Activated CD4-positive, alpha-beta memory T cell treated with anti-CD3 and anti-CD28 coated beads for 36 hours (primary cell): ENCODE measurements at places on chromosomes 1 and 21.

GRCh38 chr1:12136916-12137610, 29.7 kb upstream of the TNFRSF1B start:
- DNase-seq, result no peak

DNA sequence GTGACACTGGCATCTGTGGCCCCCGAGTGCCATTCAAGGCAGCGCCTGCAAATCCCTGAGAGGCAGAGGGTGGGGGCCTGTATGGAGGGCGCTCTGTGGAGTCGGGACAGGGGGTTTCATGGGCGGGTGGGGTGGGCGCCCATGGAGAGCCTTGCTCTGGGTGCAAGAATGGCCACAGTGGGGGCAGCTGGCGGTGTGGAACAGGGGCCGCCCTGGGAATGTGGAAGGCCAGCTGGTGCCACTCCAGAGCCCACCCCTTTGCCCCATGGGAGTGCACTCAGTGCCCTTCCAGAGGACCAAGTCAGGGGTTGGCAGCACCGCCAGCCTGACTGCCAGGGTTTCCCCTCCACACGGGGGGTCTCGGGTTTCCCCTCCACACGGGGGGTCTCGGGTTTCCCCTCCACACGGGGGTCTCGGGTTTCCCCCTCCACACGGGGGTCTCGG, 55.0 kb upstream of the TRAPPC10 start:
- DNase-seq, result no peak

- DNase-seq, result no peak
These were observed 56.6 kb downstream of the ADSS2 start for GRCh38 chr1:244394826-244395765.

GRCh38 chr1:9990944-9991343, 6.1 kb upstream of the RBP7 start:
- no peak for DNase-seq

GRCh38 chr1:152646656-152647055, 16.5 kb upstream of the LCE2D start:
- no peak for DNase-seq

- peak; percentile 25 for DNase-seq
These were observed 291.2 kb upstream of the RUNX1 start for GRCh38 chr21:35340273-35340672.

GRCh38 chr1:7810395-7810794, 26.3 kb downstream of the PER3 start:
- DNase-seq, result peak; percentile 63

- no peak for DNase-seq
These were observed 66.1 kb downstream of the PLXNA2 start for GRCh38 chr1:208178091-208178529.

DNA sequence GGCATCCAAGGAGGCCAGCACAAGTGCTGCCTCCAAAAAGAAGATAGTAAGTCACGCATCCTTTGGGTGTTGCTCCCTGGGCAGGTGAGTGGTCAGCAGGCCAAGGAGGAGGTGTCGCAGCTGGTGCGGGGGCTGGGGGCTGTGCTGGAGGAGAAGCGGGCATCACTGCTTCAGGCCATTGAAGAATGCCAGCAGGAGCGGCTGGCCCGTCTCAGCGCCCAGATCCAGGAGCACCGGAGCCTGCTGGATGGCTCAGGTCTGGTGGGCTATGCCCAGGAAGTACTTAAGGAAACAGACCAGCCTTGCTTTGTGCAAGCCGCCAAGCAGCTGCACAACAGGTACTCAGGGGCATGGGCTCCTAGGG, 4.3 kb downstream of the TRIM46 start:
- DNase-seq, result no peak

DNA sequence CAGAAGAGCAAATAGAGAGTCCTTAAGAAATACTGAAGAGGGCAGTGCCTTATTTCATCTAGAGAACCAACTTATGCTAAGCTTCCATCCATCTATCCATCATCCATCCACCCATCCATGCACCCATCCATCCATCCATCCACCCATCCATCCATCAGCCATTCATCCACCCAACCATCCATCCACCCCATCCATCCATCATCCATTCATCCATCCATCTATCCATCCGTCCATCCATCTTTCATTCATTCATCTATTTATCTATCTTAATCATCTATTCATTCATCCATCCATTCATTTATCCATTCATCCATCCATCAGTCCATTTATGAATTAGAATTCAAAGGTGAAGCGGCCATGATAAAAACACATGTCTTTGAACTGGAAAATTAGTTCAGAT, 171.5 kb upstream of the FMN2 start:
- DNase-seq, result no peak

DNA sequence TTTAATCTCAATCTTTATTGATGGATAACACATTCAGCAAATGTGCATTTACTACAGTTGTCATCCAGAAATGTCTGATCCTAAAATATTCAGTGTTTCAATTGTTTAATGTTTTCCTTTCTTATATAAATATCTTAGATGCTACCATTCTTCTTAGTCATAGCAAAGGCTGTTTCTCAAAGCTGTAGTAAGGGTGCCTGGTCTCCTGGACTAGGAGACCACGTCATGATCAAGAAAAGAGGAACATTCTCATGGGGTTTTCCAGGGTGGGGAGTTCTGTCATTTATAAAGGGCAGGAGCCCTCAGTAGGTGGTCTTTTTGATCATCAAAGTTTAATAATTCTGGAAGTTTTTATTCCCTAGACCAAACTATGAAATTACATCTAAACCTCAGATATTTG, 292.8 kb downstream of the HMCN1 start:
- DNase-seq, result no peak

GRCh38 chr1:7313081-7313546, 458.0 kb upstream of the VAMP3 start:
- no peak for DNase-seq

DNA sequence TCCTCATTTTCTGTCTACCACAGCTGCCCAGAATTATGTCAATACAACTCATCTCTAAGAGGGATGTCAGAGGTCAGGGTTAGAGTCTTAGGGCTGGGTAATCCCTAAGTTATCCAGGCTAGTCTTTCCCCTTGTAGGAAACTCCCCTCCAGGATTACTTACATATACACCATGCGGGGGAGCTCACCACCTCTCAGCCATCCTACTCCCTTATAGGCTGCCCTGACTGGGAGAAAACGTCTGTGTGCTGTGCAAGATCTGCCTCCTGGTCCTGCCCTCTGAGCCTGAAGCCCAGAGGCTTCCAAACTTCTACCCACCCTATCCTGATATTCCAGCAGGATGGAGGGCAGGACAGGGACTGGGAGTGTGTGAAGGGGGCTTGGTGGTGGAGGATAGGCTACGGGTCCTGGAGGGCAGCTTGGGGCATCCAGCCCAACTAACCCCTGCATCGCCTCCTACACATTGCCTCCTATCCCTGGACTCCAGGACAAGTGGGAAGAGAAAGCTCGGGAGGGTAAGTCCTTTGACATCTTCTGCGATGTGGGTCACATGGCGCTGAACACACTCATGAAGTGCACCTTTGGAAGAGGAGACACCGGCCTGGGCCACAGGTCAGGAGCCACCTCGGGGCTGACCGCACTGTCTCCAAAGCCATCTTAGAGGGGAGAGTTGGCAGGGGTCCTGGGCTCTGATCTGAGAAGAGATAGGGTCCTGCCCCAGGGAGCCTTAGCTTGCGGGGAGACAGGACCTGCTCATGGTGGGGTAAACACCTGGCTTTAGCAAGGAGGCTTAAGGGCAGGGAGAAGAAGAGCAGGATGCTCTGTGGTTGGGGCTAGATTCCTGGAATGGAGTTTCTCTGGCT, 14.4 kb downstream of the CYP4B1 start:
- DNase-seq, result no peak

DNA sequence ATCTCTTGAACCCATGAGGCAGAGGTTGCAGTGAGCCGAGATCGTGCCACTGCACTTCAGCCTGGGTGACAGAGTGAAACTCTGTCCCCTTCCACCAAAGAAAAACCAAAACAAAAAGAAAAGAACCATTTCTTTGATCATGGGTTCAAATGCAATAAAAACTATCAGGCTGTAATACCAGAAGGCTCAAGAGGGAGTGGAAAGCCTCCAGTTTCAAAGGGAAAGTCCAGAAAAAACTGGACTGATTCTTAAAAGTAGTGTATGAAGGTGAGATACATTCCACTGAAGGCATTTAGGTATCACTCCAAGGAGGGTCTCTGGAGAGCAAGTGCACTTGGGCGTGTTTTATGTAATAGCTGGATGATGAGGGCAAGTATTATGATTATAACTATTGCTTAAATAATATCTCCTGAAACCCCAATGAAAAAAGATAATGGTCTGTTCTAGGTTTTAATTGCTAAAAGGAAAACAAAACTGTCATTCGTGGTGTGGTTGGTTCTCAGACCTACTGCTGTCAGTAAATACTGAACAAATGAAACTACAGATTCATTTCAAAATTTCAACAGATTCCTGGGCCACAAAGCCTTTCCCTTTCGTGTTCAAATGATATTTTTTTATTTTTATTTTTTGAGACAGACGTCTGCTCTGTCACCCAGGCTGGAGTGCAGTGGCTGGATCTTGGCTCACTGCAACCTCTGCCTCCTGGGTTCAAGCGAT, 6.0 kb upstream of the CAMTA1 start:
- DNase-seq, result no peak

DNA sequence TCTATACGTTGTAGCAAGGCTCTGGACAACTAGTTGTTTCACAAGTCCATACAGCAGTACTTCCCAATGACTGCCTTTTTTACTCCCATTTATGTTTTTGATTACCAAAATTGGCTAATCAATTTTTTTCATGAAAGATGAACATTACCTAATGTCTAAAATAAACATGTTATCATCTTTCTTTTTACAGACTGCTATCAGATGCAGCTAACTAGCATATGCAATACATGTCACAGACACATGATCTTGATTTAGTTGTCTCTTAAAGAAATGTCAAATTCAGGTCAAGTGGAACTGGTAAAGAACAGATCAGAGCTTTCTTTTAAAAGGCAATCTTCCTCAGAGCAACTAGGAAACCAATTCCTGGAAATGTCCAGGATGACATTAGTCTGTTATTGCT, 630 bp upstream of the DBT start:
- no peak for DNase-seq
